T-helper 1 cell (primary cell): ENCODE measurements at places on chromosomes 3 and 15.

DNA sequence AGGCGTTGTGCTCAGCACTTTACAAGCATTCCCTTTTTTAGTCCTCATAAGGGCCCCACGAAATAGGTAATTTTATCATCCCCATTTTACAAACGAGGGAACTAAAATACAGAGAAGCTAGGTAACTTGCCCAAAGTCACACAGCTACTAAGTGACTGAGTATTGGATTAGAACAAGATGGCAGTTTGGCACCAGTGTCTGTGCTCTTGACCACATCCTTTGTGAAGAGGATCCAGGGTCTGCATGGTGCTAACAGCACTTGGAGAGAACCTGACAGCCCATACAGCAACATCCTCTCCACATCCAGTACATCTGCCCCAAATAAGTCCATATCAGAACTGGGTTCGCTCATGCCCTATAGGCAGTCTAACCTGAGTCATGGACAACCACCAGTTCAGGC, 21.8 kb upstream of the DAPK2 start:
- DNase-seq = no peak

- DNase-seq = no peak
Measured at GRCh38 chr3:37307321-37307720, 132.9 kb upstream of the LRRFIP2 start.

- DNase-seq = peak; percentile 20
Measured at GRCh38 chr15:75042730-75043508, 19.5 kb downstream of the PPCDC start.

DNA sequence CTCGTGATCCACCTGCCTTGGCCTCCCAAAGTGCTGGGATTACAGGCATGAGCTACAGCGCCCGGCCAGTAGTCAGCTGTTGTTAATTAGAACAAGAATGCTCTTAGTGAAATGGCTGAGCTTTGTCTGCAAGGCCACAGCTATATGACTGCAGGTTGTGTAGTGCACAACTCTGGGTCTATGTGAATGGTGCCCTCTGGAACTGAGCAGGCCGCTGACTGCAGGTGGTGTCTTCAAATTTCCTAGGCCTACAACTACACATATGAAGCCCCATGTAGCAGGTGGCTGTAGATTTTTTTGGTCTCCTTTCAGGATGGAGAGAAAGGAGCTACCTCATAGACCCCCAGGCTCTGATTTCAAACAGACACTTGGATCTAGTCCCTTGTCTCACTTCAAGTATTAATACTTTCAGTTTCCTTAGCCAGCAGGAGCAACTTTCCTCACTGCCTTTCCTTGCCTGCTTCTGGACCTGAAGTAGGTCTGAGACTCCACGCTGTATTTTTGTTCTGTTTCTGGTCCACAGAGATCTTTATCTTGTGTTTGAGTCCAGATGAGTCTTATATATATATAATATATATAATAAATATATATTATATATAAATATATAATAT, 86.9 kb downstream of the C3orf80 start:
- DNase-seq = no peak

- DNase-seq = no peak
Measured at GRCh38 chr3:160006282-160007163, 17.9 kb downstream of the IL12A start.

DNA sequence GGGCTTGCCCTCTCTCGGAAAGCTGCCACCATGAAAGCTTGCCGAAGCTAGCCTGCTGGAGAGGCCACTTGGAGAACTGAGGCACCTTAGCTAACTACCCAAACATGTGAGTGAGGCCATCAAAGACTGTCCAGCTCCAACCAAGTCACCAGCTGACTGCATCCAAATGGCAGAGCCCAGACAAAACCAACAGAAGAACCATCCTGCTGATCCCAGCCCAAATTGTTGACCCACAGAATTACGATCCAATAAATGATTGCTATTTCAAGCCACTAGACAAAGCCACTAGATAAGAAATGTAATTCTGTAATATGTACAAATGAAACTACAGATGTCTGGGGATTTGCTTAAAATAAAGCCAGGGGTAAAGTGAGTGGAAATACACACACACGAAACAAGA, 109.8 kb upstream of the TRPM1 start:
- no peak for DNase-seq

- no peak for DNase-seq
Measured at GRCh38 chr3:162437480-162437879, 940.9 kb downstream of the OTOL1 start.

- DNase-seq = no peak
Measured at GRCh38 chr3:195447201-195447600, 4.4 kb upstream of the ACAP2 start.

- DNase-seq = no peak
Measured at GRCh38 chr15:89187301-89187985, 33.9 kb downstream of the RLBP1 start.

DNA sequence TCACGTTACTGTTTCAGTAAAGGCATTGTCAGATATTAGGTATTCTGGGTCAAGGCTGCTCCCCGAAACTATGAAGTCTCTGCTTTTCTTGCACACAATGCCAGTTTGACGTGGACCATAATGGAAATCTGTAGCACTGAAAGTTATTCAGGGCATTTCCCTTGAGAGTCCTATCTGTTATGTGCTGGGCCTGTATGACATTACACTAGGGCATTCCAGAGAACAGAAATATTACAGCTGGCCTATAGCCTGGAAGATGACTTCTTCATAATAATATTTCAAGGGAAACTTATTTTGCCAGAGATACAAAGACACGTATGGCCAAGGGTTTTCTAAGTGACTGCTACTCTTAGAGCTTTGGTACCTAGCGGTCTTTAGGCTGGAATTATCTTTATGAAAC, 613.6 kb upstream of the CBLB start:
- no peak for DNase-seq

DNA sequence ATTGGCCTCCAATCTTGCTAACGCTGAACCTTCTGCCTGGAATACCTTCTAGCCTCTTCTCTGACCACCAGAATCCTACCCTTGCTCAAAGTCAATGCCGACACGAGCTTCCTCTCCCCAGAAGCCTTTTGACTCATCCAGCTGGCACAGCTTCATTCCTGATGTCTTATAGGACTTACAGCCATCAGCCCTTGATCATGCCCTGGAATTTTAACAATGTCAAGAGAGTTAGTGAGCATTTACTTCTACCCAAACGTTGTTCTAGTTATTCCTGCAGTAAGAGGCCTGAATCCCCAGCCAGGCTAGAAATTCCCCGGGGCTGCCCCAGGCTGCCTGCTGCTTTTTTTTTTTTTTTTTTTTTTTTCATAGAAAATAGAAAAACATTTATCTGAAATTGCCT, 3.9 kb downstream of the CYP1A2 start:
- DNase-seq = no peak

DNA sequence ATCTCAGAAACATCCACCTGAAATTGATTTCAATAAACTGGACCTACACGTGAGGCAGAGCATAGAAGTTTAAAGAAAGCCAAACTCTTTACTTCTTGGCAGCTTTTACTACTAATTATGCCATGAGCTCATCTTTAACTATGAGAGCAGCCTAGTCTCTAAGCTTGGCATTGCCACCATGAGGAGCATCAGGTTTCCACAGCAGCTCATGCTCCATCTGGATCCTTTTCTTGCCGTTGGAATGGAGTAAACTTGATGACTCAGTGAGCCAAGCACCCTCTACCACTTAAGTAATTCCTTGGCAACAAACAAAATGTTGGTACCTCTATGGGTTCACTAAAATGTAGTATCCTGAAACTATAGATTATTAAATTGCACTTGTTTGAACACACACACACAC, 583.2 kb downstream of the EPHA3 start:
- DNase-seq = no peak

DNA sequence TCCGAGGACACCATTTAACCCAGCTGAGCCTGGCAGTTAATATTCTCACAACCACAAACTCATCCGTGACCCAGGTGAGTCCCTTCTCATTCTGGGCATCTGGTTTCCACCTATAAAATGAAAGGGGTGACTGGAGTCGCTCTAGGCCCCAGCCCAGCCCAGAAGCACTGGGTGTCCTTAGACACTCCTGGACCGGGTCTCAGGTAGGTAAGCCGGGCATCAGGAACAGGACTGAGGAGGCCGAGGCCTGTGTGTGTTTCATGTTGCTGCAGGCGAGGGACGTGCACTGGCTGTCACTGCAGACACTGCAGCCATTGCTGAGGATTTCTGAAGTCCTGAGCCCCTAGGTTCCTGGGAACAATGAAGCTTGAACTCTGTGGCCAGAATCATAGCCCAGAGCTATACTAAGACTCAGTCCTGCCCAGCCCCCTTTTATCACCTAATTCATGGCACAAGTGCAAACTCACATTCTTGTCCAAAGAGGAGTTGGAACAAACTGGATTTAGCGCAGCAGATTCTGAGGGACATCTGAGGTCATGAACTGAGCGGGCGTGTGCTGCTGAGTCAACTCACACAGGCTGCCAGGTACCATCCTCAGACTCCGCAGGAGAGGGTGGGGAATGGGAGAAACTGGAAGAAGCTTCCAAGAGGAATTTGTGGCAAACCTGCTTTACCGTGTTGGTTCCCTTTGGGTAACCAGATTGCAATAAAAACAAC, 184.9 kb downstream of the FAM43A start:
- no peak for DNase-seq

DNA sequence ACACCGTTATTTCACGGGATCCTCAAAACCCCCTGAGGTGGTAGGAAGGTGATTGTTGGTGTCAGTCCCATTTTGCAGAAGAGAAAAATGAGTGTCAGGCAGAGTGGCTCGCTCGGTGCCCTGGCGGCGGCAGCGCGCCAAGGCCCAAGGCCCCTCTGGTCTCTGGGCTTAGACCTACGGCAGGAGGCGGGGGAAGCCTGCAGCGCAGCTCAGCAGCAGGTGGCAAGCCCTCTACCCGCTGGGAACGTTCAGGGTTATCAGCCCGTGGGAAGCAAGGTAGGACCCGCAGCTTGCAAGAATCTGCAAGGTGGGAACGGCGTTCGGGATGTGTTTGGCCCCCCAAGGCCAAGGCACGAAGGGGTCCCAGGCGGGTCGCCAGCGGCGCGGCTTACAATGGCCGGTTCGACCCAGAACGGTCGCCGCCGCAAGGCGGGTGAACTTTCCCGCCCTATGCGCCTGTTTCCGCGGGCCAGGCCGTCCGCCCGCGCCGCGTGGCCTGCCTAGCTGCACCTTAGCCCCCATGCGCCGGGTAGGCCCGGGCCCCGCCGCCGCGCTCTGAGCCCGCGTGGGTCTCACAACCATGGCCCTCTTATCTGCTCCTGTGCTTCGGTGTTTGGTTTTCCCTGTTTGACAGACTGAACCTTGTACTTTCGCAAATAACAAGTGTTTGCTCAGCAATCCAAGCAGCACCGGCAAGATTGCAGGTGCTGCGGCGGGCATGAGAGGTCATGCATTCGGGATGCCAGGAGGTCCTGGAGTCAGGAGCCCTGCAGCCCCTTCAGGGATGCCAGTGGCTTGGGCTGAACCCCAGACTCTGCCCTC, 39.7 kb downstream of the CCNL1 start:
- DNase-seq = no peak
